HL-60 (cell line): ENCODE measurements at places on chromosomes 12 and 14.

GRCh38 chr12:45762185-45763110 lies 32.9 kb downstream of the ARID2 start:
- DNase-seq, result no peak

- DNase-seq, result no peak
Observed at GRCh38 chr12:58961906-58962305, 41.6 kb upstream of the LRIG3 start.

GRCh38 chr12:31928246-31929026 lies 30.8 kb upstream of the RESF1 start:
- no peak for DNase-seq

- DNase-seq, result no peak
Observed at GRCh38 chr14:94407906-94408305, 19.5 kb upstream of the SERPINA1 start.

DNA sequence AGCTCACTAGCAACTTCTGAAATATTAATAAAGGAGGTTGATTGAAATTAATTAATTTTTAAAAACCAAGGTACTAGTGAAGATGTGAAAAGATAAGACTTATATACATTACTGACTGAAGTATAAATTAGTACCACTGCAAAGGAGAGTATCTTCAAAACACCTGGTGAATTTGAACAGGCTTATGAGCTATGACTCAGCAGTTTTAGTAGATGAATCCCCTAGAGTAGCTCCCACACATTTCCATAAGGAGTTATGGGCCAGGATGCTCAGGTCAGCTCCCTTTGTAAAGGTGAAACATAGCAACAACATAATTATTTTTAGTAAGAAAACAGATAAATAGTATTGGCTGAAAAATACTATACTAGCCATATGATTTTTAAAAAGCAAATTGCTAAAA lies 218.6 kb downstream of the SYT1 start:
- no peak for DNase-seq

DNA sequence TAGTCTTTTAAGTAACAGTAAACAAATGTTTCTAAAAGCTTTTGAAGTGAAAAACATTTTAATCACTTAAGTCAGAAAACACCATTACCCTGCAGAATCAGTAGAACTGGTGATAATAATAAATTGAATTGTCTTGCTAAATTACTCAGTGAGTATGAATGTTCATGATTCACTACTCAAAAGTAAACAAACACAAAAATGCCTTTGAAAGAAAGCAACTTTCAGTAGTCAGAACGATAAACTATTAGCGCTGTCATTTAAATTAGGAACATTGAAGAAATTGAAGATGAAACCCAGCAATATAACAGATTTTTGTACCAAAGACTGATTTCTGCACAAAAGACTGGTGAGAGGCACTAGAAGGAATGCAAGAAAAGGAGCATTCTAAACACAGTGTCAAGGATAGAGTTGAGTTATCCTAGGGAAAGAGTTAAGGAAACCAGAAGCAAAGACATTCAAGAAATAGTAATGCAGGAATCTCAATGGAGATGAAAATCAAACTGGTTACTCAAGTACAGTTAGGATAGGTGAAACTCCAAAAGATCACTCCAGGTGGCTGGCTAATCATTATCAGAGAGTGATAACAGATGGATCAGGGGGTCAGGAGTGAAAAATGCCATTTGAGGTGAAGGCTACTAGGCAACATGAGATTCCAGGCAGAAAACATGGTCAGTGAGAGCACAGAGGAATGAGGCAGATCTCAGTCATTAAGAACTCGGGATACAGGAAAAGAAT lies 77.4 kb upstream of the ALG10 start:
- DNase-seq, result no peak

GRCh38 chr12:70154087-70154638 lies 89.1 kb upstream of the CNOT2 start:
- no peak for DNase-seq

DNA sequence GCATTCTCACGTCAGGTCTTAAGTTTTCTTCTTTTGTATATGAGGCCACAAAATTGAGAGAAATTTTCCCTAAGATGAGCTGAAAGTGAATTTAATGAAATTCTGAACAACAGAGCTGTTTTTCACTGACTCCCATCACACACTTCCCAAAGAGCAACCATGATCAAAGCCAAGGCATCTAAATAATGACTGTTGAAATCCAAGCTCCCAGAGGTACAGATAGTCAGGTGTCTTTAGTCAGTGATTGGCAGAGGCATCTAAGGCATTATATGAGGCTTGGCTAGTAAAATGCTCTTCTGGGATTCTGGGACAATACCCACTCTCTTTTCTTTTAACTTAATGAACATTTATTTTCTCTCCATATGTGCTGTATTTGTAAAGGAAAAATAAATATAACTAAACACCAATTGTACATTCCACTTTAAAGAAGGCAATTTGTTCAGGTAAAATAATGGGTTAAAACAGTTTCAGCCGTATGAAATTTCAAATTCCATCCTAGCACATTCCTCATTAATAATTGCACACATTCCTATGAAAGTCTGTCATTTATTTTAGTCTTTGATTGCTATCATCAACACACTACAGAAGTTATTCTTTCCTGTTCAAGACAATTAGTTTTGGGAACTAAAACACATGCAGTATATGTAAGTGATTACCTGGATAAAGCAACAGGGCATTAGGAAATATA lies 871 bp upstream of the SSTR1 start:
- no peak for DNase-seq

DNA sequence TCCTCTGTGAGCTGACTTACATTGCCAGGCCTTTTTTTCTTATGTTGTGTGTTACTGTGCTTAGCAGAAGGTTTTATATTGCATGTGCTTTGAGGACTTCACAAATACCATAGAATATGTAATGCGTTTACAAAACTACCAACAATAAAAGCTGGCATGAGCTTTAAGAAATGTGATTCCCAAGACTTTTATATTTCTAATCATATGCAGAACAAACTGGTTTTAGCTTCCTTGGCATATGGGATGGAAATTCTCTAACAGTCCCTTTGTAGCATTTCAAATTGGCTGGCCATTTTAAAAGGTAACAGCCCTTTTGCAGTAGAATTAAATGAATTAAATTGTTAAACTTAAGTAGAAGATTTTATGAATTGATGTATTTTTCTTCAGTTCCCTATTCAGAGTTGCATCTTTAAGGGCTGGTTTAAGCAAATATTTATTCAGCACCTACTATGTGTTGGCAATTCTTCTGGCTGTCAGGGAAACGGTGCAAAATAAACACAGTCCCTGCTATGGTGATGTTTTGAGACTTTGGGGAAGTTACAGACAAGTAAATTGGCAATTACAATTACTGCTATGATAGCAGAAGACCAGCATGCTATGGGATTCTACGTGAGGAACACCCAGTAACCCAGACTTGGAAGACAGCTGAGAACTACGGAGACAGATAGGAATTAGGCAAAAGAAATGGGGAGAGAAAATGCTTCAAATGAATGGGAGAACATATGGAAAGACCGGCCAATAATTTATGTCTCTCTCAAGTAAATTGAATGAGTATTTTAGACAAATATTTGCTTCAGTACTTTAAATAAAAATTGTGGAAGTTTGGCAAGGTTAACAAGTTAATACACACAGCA lies 446.4 kb downstream of the EGLN3 start:
- no peak for DNase-seq

DNA sequence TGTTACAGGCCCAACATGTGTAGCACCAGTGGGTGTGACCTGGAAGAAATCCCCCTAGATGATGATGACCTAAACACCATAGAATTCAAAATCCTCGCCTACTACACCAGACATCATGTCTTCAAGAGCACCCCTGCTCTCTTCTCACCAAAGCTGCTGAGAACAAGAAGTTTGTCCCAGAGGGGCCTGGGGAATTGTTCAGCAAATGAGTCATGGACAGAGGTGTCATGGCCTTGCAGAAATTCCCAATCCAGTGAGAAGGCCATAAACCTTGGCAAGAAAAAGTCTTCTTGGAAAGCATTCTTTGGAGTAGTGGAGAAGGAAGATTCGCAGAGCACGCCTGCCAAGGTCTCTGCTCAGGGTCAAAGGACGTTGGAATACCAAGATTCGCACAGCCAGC lies 8.6 kb downstream of the BCL2L14 start:
- DNase-seq, result no peak

DNA sequence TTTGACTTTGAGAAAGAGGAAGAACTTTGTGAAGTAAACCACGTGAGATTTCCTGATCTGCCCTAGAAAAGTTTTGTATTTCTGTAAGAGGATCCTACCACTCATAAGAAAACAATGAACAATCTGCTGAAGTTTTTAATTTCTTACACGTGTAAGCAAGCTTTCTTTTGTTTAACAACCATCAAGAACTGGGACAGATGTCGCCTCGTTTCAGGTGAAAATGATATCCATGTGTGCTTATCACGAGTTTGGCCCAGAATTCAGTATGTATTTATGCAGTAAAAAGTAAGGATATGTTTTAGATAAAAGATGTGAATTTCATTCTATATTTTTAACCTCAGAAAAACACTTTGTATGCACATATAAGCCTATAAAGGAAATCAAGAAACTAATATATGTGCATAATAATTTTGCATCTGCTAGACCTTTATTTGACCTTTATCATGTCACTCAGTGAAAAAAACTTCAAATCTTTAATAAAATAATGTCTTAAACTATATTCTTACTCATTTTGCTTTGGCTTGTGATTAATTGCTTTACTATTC lies 56.9 kb upstream of the DHRS4 start:
- no peak for DNase-seq

DNA sequence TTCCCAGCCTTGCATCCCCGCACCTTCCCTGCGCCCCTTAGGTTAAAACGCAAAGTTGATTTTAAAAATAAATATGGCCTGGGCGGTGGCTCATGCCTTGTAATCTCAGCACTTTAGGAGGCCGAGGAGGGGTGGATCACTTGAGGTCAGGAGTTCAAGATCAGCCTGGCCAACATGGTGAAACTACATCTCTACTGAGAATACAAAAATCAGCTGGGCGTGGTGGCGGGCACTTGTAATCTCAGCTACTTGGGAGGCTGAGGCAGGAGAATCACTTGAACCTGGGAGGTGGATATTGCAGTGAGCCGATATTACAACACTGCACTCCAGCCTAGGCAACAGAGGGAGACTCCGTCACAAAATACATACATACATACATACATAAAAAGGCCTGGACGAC lies 96.0 kb downstream of the GCH1 start:
- no peak for DNase-seq

DNA sequence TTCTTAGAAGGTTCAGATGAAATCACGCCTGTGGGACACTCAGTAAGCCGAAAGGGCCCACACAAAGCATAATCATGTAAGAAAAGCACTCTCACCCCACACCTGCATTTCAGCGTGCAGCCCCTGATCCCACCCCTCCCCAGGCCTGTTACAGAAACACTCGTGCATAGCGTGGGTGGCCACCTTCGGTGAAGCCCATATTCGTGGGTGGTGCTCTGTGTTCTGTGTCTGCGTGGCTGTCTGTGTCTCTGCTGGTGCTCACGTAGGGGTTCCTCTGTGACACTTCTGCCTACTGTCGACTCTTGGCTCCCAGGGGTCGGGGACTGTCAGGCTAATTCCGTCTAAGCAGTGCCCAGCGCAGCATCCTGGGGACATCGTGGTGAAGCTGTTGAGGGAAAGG lies 74.0 kb downstream of the B4GALNT3 start:
- DNase-seq, result no peak

GRCh38 chr12:18823461-18823860 lies 85.5 kb downstream of the CAPZA3 start:
- DNase-seq, result no peak

DNA sequence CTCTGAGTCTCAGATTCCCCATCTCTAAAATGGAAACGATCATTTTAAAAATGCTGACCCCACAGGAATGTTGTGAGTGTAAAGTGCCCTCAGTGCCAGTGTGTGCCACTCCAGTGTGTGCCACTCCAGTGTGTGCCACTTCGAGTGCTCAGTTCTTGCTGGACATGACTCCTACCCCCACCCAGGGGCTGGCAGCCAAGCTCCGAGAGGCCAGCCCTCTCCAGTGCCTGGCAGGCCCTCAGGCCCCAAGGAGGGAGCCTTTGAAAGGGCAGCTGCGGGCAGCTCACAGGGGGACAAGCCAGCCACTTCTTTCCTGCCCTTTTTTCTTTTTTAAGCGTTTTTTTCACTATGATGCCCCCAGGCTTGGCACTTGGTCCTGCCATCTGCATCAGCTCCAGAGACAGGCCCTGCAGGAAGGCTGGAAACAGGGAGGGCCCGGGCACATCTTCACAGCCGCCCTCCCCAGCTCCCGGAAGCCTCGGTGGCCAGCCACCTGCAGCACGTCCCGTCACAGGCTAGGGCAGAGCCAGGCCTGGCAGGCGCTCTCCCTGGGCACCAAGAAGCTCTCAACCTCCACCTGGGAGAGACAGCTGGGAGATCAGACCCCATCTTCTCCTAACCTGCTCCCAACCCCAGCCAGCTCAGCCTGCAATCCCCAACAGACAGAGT lies 29.8 kb downstream of the NCOR2 start:
- DNase-seq, result no peak

- no peak for DNase-seq
Observed at GRCh38 chr14:76382495-76382832, 6.5 kb downstream of the ESRRB start.

- DNase-seq, result no peak
Observed at GRCh38 chr14:85471744-85472143, 58.2 kb upstream of the FLRT2 start.

- DNase-seq, result no peak
Observed at GRCh38 chr12:24767016-24767415, 181.9 kb downstream of the BCAT1 start.

- no peak for DNase-seq
Observed at GRCh38 chr14:59274991-59275391, 86.5 kb downstream of the DAAM1 start.

- no peak for DNase-seq
Observed at GRCh38 chr12:118035190-118036041, 18.9 kb downstream of the RFC5 start.

- no peak for DNase-seq
Observed at GRCh38 chr12:46207644-46208043, 61.2 kb downstream of the SLC38A1 start.

GRCh38 chr12:66901138-66901932 lies 222.5 kb upstream of the GRIP1 start:
- DNase-seq, result no peak

- no peak for DNase-seq
Observed at GRCh38 chr12:31235868-31236395, 90.0 kb downstream of the SINHCAF start.

DNA sequence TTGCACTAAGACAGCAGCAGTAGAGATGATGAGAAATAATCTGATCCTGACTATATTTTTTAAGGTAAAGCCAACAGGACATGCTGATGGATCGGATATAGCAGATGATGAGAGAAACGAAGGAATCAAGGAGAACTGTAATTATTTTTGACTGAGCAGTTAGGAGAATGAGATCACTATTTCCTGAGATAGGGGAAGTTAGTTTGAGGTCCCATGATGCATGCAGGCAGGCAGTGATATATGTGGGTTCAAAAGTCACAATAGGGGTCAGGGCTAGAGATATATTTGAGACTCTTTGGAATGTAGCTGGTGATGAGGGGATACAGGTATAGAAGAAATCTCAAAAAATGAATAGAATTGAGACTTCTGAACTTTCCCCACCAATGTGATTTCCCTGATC lies 107.6 kb downstream of the GTF2A1 start:
- no peak for DNase-seq

- no peak for DNase-seq
Observed at GRCh38 chr14:44798386-44799242, 163.1 kb downstream of the KLHL28 start.
